Posterior cingulate gyrus (tissue), 11 donors: ENCODE measurements at places on chromosomes 6 and 20.

- no peak for DNase-seq
Observed at GRCh38 chr6:153024709-153025017, 22.2 kb upstream of the MTRF1L start.

GRCh38 chr20:54178256-54178655 is 4.5 kb upstream of the CYP24A1 start:
- no peak for DNase-seq

DNA sequence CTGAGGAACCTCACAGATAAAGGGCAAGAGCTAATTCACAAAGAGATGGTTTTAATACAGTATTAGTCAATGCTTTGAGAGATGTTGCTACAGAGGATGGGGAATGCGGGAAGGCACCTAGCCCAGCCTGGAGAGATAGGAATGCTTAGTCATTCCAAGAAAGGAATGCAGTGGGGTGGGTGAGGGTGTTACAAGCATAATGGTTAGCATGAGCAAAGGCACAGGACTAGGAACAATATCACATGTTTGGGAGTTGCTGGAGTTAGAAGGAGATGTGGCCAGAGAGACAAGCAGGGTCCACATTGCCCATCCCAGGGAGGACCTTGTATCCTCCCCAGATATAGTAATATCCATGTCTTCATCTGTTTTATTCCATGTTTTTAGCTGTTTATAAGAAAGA is 107.0 kb upstream of the OGFRL1 start:
- DNase-seq = no peak

- no peak for DNase-seq
Observed at GRCh38 chr6:112325444-112325843, 21.7 kb upstream of the RFPL4B start.

GRCh38 chr20:1187605-1188171 is 2.9 kb upstream of the TMEM74B start:
- DNase-seq = no peak

DNA sequence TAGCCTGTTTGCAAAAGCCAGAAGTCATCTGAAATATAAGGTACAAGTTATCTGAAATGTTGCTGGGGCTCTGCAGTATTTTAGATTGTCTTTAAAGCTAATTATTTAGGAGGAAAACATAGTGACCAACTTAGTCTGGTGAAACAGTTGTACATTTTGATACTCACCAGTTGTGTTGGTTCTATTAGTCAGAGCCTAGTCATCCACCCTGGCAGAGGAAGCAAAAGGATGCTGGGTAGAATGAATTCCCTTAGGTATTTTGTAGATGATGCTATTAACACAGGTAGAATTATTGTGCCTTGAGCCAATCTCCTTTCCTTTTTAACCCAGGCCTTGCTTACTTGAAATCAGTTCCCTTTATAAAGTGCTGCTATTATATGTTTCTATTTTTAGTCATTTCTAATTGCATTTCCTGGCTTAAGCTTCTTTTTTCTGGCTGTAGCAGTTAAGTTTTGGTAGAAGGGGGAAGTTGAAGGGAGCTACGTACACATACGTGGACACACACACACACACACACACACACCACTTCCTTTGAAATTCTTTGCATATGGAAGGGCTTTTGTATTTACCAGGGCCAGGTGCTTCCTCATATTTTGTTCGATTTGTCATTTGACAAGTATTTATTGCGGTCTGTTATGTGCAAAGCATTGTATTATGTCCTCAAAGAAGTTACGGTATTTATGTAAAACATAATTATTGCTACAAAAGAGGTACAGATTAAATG is 82.4 kb downstream of the RTN4IP1 start:
- no peak for DNase-seq

- DNase-seq = no peak
Observed at GRCh38 chr6:135320721-135321621, 139.9 kb downstream of the MYB start.
